Bronchial smooth muscle cell (primary cell): ENCODE measurements at places on chromosomes 5 and 9. TPM values are rescaled to one million over a fixed set of nuclear protein-coding genes. Genes with fewer than 3 reads are reported as not detected.

Gene FCN2
- total RNA-seq: not detected in 2 replicates

Gene TPPP
- total RNA-seq: under 0.01 and 0.09 TPM in 2 replicates

Gene SLCO6A1
- not detected in 2 replicates for total RNA-seq

Gene SAXO1
- 0.09 and 0.16 TPM in 2 replicates for total RNA-seq

Gene GMCL2
- total RNA-seq: not detected in 2 replicates

Gene RNF38
- total RNA-seq: 5.8 and 7.6 TPM in 2 replicates

Gene CTXN3
- total RNA-seq: not detected in 2 replicates

Gene STK32A
- 0.09 and 0.32 TPM in 2 replicates for total RNA-seq

Gene SGCD
- total RNA-seq: 4.4 and 10.2 TPM in 2 replicates

Gene ABCA1
- 118 and 207 TPM in 2 replicates for total RNA-seq
